HT1080 (cell line): ENCODE measurements at places on chromosomes 1 and 21.

- no peak for DNase-seq
These were observed 278 bp upstream of the KRTAP27-1 start for GRCh38 chr21:30337772-30338171.

DNA sequence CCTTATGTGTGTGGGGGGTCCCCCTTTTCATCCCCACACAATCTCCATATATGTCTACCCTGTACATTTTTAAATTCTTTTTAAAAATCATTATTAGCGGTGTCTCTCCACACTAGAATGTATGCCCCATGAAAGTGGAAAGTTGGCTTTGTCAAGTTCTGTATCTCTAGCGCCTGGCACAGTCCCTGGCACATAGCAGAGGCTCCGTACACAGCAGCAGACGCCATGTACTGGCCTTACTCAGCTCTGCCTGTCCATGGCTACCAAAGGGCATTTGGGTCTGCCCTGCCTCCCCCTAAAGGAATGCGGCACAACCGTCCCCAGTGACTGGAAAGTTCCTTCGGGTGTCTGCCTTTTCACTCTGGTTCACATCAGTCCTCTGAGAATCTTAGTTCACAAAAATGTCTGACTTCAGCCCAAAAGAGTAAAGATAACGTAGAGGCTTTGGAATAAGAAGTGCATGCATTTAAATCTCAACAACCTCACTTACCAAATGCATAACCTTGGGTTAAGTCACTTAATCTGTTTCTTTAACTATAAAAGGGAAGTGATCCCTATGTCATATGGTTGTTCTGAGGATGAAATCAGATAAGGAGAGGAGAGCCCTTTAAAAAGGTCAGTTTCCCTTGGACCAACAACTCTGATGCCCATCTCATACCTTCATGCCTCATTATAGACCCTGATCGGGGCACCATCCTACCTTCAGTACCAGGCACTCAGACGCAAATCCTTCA, 61.1 kb downstream of the CD46 start:
- DNase-seq = no peak

- DNase-seq = peak; percentile 65
These were observed 73.6 kb upstream of the LRRC8B start for GRCh38 chr1:89451011-89451410.

- DNase-seq = no peak
These were observed 27.1 kb upstream of the MTF2 start for GRCh38 chr1:93051961-93052360.

DNA sequence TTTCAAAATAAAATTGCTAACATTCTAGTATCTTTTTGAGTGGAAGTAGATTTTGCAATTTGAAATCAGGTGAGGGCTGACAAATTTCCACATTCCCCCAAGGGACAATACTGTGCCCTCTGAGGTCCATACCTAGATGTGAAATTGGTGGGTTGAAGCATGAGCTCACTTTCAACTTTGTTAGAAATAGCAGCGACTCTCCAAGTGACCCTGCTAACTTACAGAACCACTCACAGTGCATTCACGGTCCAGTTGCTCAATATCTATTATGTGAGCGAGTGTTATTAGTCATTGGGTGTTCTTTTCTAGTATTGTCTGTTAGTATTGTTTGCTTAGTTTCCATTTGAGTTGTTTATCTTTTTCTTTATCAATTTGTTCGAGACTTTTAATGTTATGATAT, 53.6 kb upstream of the ASB17 start:
- no peak for DNase-seq

GRCh38 chr1:55690366-55690765, 475.2 kb upstream of the USP24 start:
- no peak for DNase-seq

DNA sequence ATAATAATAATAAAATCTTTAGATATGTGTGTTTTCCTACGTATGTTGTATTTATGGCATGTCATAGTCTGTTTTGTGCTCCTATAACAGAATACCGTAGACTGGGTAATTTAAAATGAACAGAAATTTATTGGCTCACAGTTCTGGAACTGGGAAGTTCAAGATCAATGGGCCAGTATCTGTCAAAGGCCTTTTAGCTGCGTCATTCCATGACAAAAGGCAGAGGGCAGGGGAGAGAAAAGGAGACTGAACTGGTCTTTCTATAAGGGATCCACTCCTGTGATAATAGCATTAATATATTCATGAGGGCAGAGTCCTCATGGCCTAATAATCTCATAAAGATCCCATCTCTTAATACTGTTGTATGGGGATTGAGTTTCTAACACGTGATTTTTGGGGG, 7.1 kb upstream of the SFT2D2 start:
- DNase-seq = no peak

DNA sequence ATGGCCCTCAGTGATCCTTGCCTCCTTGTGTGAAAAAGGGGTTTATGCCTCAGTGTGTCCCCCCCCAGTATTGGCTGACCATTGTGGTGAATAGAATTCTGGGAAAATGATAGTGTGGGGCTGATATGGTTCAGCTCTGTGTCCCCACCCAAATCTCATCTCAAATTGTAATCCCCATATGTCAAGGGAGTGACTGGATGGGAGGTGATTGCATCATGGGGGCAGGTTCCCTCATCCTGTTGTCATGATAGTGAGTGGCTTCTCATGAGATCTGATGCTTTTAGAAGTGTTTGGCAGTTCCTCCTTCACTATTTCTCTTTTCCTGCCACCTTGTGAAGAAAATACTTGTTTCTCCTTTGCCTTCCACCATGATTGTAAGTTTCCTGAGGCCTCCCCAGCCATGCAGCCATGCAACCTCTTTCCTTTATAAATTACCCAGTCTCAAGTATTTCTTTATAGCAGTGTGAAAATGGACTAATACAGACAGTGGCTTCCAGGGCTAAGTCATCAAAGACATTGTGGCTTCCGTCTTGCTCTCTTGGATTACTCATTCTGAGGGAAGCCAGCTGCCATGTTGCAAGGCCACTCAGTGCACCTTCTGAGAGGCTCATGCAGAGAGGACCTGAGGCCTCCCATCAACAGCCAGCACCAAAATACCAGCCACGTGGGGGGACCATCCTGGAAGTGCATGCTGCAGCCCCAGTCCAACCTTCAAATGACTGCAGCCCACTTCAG, 40.6 kb upstream of the SOD1 start:
- DNase-seq = peak; percentile 35

DNA sequence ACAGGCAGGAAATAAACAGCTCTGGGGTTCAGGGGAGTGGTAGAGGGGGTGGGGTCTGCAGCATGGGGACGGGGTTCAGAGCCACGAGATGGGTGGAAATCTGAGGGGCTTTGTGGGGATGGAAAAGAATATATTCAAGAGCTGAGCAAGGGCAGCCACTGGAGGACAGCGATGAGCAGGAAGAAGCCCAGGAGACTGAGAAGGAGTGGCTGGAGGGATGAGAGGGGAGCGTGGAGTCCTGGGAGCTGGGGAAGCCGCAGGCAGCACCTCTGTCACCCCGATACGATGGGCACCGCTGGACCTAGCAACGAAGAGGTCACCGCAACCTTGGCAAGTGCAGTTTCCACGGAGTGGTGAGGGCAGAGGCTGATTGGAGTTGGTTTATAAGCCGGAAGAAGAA, 10.0 kb upstream of the KCNAB2 start:
- DNase-seq = no peak

GRCh38 chr1:223421025-223421424, 27.8 kb downstream of the CCDC185 start:
- no peak for DNase-seq

- DNase-seq = no peak
These were observed 16.6 kb downstream of the IFI6 start for GRCh38 chr1:27655151-27655937.

DNA sequence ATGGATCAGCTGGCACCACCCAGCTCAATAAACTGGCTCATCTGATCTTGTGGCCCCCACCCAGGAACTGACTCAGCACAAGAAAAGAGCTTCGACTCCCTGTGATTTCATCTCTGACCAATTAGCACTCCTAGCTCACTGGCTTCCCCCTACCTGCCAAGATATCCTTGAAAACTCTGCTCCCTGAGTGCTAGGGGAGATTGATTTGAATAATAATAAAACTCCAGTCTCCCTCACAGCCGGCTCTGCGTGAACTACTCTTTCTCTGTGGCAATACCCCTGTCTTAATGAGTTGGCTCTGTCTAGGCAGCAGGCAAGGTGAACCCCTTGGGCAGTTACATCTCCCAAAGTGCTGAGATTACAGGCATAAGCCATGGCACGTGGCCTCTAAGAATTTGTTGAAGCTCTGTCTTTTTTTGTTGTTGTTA, 11.8 kb upstream of the RHBDL2 start:
- DNase-seq = peak; percentile 35

DNA sequence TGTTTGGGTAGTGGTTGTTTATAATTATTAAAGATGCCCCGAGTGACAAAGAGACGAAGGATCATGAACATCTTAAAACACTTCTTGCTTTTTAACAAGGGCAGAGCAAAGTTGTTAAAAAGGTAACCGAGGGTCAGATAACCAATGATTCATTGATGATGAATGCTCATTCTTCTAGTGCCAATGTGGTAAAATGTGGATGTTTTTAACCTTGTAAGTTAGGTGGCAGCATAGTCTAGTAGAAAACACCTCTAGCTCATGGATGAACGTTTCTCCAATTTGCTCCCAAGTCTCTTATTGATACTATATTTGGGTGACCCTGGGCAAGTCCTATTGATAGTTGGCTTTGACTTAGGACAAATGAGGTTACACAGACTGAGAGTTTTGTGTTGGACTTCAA, 167.9 kb downstream of the KIF26B start:
- DNase-seq = peak; percentile 37

GRCh38 chr1:100959502-100960060, 63.7 kb downstream of the SLC30A7 start:
- peak; percentile 30 for DNase-seq

GRCh38 chr1:47675047-47675675, 237.3 kb downstream of the FOXD2 start:
- DNase-seq = no peak

DNA sequence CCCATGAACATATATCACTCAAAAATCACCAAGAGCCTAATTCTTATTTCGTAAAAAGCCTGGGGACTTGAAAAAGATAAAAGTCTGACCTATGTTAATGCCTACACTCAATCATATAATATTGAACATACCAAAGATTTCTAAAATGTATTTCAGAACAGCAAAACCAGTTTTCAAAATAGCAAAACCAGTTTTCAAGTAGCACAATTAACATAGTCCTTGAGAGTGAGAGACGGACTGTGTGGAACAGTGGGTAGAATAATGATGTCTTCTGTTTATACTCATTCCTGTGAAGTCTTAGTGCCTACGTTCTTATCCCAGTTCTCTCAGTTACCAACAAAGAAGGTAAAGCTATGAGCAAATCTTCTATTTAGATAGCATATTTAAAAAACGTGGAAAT, 22.3 kb upstream of the RGS2 start:
- DNase-seq = no peak

DNA sequence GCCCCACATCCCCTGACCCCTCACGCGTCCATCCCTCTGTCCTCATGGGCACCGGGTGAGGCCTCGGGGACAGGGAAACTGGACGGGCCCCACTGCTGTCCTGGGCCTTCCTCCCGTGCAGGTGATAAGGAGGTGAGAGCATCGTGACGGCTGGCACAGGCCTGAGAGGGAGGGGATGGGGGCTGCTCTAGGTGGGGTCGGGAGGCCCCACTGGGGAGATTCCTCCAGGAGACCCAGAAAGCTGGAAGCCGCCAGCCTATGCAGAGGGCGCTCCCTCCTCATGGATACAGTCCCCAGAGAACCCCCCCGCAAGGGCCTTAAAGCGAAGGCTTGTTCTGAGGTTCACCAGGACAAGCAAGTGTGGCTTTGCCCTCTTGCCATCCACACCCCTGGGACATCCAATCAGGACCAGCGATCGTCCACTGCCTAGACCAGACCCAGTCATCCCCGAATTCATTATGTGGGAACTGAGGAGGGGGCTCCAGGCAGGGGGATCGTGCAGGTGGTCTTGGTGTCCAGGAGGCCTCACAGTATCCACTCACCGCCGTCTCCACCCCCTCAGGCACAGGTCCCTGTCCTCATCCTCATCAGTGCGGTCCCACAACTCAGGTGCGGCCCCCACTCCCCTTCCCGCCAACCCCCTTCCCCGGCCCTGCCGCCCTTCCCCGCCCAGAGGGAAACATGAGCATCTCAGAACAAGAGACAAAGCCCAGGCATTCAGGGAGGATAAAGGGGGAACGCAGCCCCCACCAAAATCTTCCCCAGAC, 45.3 kb upstream of the COL18A1 start:
- no peak for DNase-seq

DNA sequence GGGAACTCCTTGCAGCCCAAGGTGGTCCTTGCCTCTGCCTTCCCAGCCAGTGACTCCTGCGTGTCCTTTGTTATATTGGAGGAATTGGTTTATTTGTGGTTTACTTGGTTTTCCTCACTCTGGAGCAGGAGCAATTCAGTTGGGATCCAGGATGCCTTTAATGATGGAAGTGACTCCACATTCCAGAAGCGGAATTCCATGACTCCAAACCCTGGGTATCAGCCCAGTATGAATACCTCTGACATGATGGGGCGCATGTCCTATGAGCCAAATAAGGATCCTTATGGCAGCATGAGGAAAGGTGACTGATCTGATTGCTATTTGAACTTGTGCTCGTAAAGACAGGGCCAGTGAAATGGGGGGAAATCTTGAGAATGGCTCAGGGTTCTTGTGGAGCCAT, 15.1 kb upstream of the PIGV start:
- peak; percentile 91 for DNase-seq

GRCh38 chr1:201085902-201086735, 26.1 kb downstream of the CACNA1S start:
- DNase-seq = peak; percentile 56

- peak; percentile 1 for DNase-seq
These were observed 87.0 kb downstream of the SYT14 start for GRCh38 chr1:210024996-210025395.

DNA sequence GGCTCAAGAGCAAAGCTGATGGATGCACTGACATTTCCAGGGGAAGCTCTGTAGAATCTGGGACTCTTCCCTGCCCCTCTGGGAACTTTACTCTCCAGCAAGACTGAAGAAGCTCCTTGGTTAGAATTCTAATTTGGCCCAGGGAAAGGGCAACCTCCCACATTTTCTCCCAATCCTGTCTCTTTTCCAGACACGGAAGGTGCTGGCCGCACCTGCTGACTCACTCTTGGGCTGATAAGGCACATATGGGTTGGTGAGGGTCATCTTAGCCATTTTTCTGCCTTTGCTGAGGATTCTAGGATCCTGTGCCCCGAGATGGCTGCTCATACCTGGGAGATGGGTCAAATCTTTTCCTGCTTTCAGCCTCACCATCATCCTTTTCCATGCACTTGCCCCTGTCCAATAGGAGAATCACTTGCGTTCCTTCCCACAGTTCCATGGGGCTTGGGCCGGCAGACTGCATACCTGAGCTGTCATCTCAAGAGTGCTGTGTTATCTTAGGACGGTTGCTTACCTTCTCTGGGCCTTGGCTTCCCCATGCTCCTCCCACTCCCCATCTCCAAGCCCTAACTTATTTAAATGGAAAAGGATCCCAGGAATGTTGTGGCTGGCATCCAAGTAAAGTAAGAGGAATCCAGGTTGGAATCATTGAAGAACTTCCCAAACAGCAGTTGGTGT, 1.3 kb downstream of the TINAGL1 start:
- peak; percentile 38 for DNase-seq

- DNase-seq = peak; percentile 87
These were observed 361 bp downstream of the DDAH1 start for GRCh38 chr1:85464497-85465098.
